ENCODE measurements at places on chromosomes 1 and 21.

GRCh38 chr1:43736819-43737218 is 29.5 kb downstream of the ST3GAL3 start:
- no peak for DNase-seq

DNA sequence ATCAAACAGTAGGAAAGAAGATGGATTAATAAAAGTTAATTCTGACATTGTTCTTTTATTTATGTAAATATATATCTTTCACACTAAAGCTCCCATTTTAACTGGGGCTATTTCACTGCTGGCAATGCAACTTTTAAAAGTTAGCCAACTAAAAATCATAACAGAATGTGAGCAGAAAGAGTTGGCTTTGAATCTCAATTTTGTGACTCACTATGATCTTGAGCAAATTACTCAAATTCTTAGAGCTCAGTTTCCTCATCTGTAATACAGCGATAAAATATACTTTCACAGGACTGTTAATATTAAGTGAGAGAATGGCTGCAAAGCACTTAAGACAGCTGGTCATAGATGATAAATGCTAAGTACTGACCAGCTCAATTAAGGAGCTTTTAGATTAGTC is 10.8 kb downstream of the EFCAB14 start:
- DNase-seq = no peak

GRCh38 chr1:235069577-235070563 is 58.8 kb downstream of the TOMM20 start:
- DNase-seq = no peak

DNA sequence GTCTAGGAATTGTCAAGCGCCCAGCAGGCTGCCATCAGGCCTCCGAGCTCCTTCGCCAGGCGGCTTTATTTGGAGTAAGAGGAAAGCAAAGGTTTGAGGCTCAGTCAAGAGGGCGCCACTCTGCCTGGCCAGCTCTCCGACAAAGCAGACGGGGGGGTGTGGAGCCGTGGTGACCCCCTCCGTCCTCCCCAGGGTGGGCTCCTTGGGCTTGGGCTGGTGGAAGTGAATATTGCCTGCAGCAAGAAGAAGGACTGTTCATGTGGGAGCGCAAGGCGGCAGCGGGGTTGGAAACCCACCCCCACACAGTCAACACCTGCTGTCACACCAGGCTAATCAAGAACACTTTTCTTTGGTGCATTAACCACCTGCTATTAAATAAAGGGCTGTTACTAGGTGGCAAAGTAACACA is 14.6 kb downstream of the EPHX1 start:
- DNase-seq = no peak

DNA sequence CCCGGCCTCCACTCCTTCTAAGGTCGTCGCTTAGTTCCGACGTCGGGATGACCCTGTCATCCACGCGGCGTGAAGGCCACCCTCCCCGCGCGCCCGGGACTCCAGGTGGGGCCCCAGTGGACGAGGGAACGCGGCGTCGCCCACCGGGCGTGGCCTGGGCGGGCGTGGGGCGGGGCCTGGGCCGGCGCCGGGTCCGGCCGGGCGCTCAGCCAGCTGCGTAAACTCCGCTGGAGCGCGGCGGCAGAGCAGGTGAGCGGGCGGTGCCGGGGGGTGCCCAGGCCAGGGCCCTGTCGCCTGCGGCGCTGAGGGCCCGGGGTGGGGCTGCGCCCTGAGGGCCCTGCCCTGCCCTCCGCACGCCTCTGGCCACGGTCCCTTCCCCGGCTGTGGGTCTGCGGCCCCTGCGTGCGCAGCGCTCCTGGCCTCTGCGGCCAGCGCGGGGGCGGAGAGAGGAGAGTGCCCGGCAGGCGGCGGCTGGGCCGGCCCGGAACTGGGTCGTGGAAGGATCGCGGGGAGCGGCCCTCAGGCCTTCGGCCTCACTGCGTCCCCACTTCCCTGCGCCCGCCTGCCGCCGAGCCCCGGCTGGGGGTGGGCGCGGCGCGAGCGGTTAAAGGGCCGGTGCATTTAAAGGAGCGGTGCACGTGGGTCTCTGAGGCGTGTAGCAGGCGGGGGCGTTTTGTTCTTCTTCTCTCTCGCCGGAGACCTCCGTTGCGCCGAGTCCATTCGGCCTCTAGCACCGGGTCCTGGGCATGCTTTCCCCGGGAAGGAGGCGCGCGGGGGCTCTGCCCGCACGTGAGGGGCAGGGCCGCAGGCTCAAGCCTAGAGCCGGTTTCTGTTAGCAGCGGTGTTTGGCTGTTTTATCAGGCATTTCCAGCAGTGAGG is at the start of gene PSEN2:
PSEN2 (plus strand) TSS at position 216 of the 879 bp plus-strand sequence. CDS start 11,292 bp downstream, outside the sequence.
- DNase-seq = peak; percentile 67

DNA sequence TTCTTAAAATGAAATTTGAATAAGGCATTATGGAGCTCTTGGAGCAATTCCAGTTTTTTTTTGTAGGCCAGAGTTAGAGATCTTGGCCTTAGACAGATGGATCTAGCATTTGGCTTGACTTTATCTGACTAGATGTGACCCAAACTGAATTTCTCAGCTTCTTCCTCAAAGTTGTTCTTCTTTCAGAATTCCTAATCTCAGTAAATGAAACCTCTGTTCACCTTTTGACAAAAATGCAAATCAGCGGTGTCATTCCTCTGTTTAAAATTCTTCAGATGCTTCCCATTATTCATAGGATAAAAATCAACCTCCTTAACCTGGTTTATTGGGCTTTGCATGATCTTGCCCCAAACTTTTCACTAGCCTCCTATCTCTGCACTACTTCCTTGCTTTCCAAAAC is 177.6 kb downstream of the RASAL2 start:
- no peak for DNase-seq

- no peak for DNase-seq
These were observed 56.0 kb upstream of the GPR52 start for GRCh38 chr1:174391716-174392115.

DNA sequence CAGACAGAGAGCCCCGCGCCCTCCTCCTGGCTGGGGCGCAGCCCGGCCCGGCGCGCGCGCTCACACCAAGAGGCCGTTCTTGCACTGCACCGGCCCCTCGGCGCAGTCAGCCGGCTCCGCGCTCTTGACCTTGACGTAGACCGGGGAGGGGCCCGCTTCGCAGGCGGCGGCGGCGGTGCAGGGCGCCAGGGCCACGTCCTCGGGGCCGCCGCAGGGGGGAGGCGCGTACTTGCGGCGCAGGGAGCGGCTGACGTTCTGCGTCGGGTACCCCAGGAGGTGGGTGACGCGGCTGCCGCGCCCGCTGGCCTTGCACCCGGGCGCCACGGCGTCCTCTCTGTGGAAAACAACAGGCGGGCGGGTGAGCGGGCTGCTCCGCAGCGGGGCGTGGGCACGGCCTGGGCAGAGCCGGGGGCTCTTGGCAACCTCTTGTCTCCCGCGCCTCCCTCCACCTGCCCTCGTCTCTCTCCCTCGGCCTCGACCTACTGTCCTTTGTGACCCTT is 7.7 kb downstream of the VSIG8 start:
- peak; percentile 77 for DNase-seq

DNA sequence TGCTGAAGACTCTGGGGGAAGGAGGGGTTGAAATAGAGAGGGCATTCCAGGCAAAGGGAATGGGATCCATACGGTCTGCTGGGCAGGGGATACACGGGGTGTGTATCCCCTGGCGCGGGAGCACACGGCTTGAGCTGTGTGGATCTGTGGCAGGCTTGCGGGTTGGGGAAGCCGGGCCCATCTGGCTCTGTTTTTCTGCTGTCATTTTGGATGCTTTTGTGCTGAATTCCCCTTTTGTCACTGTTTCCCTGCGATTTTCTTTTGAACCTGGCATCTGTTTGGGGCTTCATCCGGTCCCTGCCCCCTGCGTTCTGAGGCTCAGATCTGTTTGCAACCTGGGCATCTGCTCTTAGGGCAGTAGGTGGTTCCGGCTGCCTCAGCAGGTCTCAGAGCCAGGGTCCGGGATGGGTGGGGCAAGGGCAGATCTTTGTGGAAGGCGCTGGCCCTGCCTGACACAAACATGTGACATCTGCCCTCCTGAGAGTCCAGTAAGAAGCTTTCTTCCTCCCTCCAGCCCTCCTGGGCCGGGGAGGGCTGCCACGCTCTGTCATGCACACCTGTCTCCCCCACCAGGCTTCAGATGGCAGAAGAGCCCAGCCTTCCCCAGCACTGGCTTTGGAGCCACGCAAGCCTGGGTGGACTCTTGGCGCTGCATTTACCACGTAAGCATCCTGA is 84.0 kb downstream of the IGSF21 start:
- DNase-seq = no peak

- DNase-seq = no peak
These were observed 133.7 kb downstream of the APP start for GRCh38 chr21:26036916-26037315.

- DNase-seq = no peak
These were observed 17.4 kb upstream of the BTG2 start for GRCh38 chr1:203287898-203288297.

GRCh38 chr1:24343412-24344089 is 24.4 kb downstream of the GRHL3 start:
- DNase-seq = no peak

- DNase-seq = no peak
These were observed 166.9 kb downstream of the COL11A1 start for GRCh38 chr1:102941366-102941947.

DNA sequence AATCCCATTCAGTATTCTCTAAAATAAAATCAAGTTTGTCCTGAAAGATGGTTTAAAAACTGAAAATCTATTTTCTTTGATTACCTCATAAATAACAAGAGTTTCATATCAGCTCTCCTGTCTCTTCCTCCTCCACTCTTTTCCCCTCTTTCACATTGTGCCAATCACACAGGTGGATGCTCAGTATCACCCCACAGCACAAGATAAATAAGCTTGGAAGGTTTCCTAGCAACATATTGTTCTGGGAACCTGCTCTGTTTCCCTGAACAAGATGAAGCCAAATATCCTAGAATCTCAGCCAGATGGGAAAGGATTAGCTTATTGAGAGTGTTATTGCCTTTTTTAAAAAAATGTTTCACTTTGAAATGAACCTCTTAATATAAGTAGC is 45.7 kb upstream of the CACYBP start:
- DNase-seq = no peak
